ENCODE measurements at places on chromosomes 2 and 18.

DNA sequence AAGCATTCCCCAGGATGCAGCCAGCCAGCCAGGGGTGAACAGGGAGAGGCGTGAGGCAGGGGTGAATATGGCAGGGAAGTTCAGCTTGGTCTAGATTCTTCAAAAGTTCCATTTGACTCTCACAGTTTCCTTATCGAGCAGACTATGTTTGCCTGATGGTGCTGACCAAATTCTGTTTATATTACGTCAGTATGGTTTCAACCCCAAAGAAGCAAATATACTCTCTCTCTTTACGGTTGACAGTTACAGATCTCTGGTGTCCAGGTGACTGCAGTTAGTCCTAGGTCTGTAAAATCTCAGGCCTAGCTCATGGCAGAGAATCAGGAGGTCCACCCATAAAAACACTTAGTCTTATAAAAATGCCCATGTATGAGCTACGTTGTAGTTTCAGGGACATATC is 38.3 kb upstream of the DNMT3A start:
- DNase-seq = no peak

- DNase-seq = no peak
Observed at GRCh38 chr2:218196974-218197373, 20.0 kb upstream of the ARPC2 start.

GRCh38 chr2:180048251-180048650 is 41.2 kb upstream of the CWC22 start:
- DNase-seq = no peak

DNA sequence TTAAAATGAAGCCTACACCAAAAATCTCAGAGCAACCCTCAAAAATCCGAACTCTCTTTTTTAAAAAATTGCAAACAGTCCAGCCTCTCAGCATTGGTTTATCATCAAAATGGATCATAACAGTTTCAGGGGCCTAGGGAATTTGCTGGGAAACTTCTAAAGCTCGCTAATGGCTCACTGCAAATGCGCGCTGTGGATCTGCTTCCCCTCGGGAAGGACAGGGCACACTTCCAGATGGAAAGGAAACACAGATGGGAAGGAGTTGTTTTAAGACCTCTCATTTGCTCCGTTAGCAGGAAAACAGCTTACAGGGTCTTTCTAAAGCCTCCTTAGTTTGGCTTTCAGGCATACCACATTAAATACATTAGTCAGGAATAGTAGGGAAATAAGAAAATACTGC is 27.2 kb downstream of the FECH start:
- DNase-seq = no peak

DNA sequence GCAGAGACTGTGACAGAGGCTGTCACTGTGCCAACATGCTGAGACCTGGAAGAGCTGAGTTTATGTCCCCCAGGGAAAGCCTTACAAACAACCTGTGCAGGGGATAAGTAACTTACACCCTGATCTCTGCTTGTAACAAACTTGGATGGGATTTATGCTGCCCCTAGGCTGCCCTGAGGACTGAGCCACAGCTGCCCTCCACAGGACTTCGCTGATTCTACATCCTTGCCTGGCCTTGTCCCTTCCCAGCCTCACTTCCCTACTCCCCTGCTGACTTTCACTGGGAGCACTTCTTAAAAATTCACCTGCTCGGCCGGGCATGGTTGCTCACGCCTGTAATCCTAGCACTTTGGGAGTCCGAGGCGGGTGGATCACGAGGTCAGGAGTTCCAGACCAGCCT is 45.9 kb upstream of the ASAP2 start:
- no peak for DNase-seq

DNA sequence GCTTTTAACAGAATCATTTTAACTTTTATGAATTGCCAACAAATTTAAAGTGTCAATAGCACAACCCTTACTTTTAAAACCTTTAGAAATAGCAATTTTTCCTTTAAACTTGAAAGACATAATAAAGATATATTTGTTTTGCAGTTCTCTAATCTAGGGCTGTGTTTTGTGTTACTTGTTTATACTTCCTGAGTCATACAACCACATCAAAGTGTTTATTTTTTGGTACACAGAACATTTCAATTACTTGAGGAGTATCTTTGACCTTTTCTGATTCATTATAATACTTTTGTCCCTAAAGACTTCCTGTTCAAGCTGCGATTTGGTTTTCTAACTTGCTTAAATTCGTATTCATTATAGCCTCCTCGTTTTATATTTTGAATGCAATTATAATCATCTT is 21.8 kb downstream of the TYW5 start:
- DNase-seq = no peak

GRCh38 chr2:70888923-70889715 is 46.6 kb upstream of the ATP6V1B1 start:
- peak; percentile 55 for DNase-seq
